Activated CD4-positive, alpha-beta T cell treated with anti-CD3 and anti-CD28 coated beads for 48 hours (primary cell): ENCODE measurements at places on chromosomes 7 and 10.

- DNase-seq, result no peak
These were observed 105.5 kb upstream of the CHST15 start for GRCh38 chr10:124198871-124199270.

DNA sequence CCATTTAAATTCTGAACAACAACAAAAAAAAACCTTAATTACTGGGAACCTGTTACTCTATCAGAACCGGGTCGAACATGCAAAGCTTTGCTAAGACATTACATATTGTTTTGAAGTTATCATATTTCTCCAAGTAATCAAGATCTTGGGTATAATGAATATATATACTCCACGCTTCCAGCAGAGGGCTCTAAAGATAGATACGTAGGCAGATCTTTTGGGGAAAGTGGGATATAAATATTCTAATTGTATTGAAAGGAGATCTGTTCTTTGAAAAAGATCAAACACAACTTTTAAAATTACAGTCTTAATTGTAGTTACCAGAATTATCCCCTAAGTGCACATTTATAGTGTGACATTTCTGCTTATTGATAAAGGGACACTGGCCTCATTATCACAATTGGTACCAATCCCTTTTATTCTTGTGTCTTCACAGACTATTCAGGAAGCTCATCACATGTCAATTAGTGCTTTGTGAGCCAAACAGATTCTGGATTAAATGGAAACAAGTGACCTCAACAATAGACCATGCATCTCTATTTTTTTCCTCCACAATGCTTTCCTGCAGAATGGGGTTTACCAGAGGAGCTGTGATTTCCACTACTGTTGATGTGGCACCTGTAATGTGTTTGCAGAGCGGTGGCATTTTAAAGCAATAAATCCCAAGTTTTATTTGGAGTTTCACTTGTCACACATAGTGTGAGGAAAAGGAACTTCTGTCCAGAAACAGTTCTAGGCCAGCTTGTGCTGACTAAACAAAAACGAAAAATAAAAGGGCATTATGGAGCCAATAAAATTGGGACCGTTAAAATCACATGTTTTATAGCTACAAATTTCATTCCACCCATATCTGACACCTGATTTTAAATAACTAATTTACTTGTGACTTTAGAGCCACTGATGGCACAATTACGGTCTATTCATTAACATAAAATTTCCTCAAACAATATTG lies 122.4 kb downstream of the CTTNBP2 start:
- DNase-seq, result no peak

- no peak for DNase-seq
These were observed 317 bp downstream of the PDZD7 start for GRCh38 chr10:101030496-101031127.

GRCh38 chr7:139769066-139769465 lies 8.7 kb downstream of the HIPK2 start:
- no peak for DNase-seq

- DNase-seq, result no peak
These were observed 146.1 kb upstream of the FRMD4A start for GRCh38 chr10:14476641-14477407.

DNA sequence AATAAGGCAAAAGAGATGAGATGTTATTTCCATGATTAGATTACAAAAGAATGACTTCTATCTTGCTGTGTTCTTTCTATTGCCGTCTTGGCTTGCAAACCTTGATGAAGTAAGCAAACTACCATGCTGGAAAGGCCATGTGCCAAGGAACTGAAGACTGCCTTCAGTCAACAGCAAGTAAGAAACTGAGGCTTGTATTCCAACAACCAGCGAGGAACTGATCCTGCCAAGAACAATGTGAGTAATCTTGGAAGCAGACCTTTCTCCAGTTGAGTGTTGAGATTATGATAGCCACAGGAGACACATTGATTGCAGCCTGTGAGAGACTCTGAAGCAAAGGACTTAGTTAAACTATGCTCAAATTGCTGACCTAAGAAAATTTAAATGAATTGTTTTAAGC lies 164.6 kb upstream of the GRM3 start:
- no peak for DNase-seq

GRCh38 chr7:1055491-1055955 lies 11.2 kb downstream of the GPR146 start:
- no peak for DNase-seq

GRCh38 chr10:62464308-62464707 lies 90.1 kb downstream of the ZNF365 start:
- no peak for DNase-seq

DNA sequence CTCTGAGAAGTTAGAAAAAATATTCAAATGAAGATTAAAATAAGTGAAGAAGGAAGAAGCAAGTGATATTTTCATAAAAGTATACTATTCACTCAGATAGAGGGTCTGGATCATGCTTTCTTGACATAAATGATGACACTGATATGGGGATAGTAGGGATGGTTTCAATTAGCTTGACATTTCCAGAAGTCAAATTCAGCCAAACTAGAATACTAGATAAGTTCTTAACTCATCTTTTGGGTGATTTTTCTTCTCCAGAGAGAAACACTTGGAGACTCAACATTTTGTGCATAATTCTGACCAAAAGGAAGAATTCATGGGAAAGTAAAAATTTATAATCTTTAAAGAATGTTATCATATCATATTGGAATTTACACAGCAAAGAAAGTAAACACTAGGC lies 152.0 kb upstream of the LRGUK start:
- DNase-seq, result no peak

GRCh38 chr10:10792681-10793080 lies 225.0 kb upstream of the CELF2 start:
- DNase-seq, result no peak

DNA sequence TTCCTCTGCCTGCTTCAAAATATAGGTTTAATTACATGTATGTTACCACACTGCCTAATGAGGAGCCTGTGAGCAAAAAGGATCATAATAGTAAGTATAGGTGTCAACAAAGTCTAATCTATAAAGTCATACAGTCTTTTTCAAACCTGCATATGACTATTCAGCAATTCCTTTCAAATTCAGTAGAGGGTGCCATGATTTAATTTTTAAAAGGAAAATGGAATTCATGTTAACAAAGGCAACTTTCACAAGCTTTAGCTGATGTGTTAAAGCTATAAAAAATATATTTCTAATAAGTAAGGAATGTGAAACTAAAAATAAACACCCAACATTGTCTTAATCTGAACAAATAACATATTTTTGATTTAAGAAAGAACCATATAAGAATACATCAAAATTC lies 52.1 kb downstream of the MPP7 start:
- DNase-seq, result no peak

- no peak for DNase-seq
These were observed 223.0 kb downstream of the ELFN1 start for GRCh38 chr7:1893036-1893435.

DNA sequence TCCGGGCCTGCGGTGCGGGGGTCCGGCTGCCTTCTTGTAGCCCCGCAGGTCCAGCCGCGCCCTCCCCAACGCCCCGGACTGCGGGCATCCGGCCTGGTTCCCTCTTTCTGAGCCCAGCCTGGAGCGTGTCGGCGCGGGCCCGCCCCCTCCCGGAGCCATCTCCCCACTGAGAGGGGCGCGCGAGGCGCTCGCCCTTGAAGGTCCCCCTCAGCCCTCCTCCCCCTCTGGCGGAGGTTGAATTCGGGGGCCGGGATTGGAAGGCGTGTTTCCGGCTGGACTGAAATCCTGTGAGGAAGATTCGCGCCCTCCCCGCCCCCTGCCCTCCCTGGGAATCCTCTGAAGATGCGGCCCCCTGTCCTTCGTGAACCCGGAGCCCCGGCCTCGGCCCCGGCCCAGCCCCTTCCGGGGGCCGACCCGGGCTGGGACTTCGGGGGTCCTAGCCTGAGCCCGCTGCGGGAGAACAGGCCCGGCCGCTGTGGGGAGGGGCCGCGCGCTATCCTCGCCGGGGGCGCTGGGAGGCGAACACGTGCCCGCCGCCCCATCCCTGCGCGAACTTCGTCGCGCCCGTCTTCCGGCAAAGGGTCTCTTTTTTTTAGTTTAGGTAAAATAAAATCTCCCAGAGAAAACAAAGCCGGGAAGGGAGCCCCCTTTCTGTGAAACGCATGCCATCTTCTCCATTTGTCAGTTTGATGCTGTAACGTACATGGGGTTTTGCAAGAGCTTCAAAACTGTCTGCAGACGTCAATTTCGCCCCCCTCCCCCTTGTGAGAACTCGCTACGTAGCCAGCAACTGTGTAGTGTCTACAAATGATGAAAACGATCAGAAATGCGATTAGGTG lies 636 bp downstream of the PDCD4 start:
- DNase-seq, result peak; percentile 83

- peak; percentile 45 for DNase-seq
These were observed 94.5 kb upstream of the GSDME start for GRCh38 chr7:24851786-24852185.

GRCh38 chr10:60271319-60272040 lies 118.2 kb downstream of the ANK3 start:
- no peak for DNase-seq

DNA sequence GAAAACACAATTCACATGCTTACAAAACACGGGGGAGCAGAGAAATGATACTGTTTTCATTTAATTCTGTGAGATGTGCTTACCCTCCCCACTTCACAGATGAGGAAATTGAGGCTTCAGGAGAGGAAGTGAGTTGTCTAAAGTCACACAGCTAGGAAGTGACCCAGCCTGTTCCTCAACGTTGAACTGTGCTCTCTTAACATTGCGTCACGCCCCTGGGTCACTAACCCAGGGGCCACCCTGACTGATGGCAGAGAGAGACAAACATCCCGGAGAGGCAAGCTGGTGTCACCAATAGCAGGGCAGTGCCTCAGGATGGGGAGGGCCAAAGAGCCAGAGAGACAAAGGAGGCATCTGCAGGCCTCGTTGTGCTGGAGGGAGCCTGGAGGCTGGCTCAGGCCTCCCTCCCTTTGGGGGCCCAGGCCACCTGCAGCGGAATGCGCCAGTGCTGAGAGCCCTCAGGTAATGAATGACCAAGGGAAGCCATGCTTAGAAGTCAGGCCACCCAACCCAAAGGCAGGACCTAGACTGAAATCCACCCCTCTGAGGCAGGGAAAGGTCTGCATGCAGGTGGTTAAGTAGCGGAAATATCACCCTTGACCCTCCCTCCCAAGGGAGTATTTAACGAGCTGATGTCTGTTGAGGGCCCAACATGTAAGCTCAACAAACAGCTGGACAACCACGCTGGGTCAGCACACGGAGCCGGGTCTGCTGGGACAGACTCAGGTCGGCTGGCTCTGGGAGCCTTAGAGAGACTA lies 81.3 kb downstream of the C10orf105 start:
- DNase-seq, result no peak

DNA sequence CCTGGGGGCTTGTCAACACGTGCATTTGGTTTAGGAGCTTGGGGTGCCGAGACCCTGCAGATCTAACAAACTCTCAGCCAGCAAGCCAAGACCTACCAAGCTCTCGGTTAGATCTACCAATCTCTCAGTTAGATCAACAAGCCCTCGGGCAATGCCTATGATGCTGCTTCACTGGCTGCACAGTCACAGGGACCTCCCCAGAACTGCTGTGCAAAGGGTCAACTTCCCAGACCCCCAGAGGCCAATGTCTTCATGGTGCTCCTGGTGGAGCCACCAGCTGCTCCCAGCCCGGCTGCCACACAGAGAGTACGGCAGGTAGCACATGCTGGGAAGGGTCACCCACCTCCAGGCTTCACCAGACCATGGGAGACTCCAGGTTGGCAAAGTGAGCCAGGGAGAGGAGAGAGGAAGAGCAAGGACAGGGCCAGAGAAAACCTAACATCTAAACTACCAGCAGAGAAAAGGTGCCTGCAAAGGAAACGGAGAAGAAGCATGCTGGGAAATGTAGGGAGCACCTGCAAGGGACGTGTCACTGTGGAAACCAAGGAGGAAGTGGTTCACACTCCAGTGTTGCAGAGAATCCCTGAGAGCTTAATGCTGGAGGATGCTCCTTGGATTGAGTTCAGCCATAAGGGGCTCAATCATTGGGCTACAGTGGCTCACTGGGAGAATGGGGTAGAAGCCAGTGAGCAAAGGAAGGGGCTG lies 51.5 kb upstream of the GDF10 start:
- DNase-seq, result no peak

DNA sequence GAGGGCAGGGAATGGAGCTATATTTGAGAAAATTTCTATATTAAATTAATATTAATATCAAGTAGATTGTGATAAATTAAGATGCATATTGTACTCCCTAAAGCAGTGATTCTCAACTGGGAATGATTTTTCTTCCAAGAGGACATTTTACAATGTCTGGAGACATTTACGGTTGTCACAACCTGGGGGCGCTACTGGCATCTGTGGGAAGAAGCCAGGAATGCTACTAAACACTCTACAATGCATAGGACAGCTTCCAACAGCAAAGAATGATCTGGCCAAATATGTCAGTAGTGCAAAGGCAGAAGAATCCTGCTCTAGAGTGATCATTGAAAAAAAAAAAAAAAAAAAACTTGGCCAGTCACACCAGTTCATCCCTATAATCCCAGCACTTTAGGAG lies 100.0 kb downstream of the LSM5 start:
- no peak for DNase-seq

DNA sequence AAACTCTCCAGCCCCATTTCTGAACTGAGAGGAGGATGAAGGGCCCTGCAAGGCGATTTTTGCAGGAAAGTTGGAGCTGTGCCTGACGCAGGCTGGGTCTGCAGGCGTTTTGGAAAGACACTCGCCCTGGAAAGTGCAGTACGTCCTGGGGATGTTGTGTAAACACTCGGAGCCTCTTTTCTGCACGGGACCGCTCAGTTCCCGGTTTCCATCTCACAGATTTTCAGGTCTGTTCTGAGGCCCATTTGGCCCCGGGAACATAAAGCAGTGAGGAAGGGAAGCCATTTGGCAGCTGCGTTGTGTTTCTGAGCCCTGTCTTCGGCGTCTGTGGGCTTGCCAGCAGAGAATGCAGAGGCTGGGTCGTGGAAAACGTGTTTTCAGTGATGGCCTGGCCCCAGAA lies 655.0 kb upstream of the MGMT start:
- no peak for DNase-seq

DNA sequence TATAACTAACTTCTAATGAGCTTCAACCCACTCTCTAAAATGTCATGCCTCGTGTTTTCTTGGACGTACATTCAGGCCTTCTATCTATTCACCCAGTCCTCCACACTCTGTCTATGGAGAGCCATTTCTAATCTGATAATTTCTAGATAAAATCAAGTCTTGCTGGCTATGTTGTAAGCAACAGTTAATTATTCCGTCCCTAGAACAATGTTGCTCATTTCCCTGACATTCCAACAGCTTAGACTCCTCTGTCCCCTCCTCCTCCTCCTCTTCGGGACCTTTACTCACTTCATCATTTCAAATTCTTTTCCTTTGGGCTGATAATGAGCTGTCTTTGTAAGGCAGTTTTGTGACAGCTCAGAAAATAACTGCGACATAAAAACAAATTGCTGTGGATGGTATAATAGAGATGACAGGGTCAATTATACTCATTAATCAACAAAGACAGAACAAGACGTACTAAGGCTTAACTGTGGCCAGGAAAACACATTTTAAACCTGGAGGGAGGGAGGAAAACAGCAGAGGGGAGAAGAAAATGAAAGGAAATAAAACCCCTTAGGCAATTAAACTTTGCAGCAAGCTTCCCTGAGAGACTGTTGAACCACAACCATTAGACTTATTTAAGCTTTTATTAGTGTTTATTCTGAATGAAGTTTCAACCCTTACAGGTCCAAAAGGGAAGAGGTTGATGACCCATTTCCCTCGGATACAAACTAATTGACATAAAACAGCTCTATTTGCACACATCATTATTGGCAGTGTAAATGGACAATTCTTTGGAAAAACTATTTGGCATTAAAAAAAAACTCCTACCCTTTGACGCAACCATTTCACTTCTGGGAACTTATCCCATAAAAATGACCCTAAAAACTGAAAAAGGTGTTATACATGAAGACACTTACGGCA lies 179.1 kb downstream of the SFMBT2 start:
- no peak for DNase-seq
